ENCODE measurements at places on chromosomes 1 and 21. TPM values are rescaled to one million over a fixed set of nuclear protein-coding genes. Genes with fewer than 3 reads are reported as not detected.

DNA sequence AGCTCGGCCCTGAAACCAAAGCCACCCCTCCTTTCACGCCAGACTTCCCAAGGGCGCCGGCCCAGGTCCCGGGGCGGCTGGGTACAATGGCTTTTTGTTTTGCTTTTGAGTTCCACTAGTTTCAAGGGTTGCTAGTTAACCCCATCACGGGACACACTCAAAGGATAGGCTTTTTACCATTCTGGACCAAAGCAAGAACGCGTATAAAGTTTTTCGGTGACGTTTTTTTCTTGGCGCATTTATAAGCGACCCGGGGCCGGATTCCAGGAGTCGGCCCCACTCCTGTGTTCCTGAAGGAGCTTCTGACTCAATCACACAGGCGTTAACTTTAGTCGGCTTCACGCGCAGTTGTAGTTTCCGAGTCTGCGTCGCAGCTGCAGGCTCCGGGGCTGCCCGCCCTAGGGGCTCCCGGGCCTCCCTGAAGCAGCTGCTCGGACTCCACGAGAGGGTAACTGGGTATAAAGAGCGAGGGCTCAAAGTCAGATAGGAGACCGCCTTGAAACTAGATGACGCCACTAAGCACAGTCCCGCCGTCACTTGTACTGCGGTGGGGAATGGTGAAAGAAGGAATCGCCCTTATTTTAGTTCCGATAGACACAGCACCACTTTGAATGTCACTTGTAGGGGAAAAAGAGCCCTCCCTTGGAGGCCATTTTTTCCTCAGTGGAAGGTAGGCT, 707 bp upstream of the KLHL21 start:
- peak; percentile 82 for DNase-seq
- peak overlapping the region; percentile 69 for H3K4me3 ChIP-seq
- H3K27me3 ChIP-seq = no peaks in the 10 kb centered on the region
- peaks cover 9% of the 10 kb centered on the region for H3K36me3 ChIP-seq

GRCh38 chr1:185213091-185213490, 56.1 kb downstream of the SWT1 start:
- DNase-seq = no peak
- no peaks in the 10 kb centered on the region for H3K36me3 ChIP-seq
- no peaks in the 10 kb centered on the region for H3K27me3 ChIP-seq
- H3K27ac ChIP-seq = no peak overlapping the region
- H3K4me3 ChIP-seq = no peak overlapping the region

GRCh38 chr1:238281418-238281817, 390.7 kb upstream of the ZP4 start:
- no peak for DNase-seq
- no peak overlapping the region for H3K27ac ChIP-seq
- no peaks in the 10 kb centered on the region for H3K27me3 ChIP-seq
- H3K4me1 ChIP-seq = no peaks in the 10 kb centered on the region
- no peaks in the 10 kb centered on the region for H3K36me3 ChIP-seq
- no peak overlapping the region for H3K4me3 ChIP-seq

GRCh38 chr1:199287206-199287605, 648.4 kb downstream of the PTPRC start:
- no peak overlapping the region for H3K4me3 ChIP-seq
- no peaks in the 10 kb centered on the region for H3K27me3 ChIP-seq
- H3K36me3 ChIP-seq = no peaks in the 10 kb centered on the region
- H3K27ac ChIP-seq = no peak overlapping the region

DNA sequence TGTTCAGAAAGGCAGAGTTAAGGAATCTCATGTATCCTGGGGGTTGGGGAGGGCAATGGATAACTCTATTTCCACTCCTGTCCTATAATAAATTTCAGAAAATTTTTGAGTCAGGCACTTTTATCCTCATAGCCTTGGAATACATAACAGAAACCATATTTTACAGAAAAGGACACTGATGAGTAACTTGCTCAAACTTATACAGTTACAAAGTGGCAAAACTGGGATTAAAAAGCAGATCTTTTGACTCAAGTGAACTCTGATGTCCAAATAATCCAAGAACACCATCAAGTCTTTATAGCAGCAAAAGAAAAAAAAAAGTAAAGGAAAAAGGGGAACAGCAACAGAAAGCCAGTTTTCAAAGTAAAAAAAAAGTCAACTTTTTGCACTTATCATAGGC, 36.9 kb downstream of the PHC2 start:
- no peak overlapping the region for H3K4me3 ChIP-seq
- H3K36me3 ChIP-seq = no peaks in the 10 kb centered on the region
- H3K27ac ChIP-seq = peak overlapping the region; percentile 34
- H3K27me3 ChIP-seq = peaks cover 49% of the 10 kb centered on the region
- DNase-seq = no peak
- H3K4me1 ChIP-seq = no peaks in the 10 kb centered on the region

Gene RXFP4
- not detected for total RNA-seq

Gene TRAPPC3
- total RNA-seq = 79.9 TPM

DNA sequence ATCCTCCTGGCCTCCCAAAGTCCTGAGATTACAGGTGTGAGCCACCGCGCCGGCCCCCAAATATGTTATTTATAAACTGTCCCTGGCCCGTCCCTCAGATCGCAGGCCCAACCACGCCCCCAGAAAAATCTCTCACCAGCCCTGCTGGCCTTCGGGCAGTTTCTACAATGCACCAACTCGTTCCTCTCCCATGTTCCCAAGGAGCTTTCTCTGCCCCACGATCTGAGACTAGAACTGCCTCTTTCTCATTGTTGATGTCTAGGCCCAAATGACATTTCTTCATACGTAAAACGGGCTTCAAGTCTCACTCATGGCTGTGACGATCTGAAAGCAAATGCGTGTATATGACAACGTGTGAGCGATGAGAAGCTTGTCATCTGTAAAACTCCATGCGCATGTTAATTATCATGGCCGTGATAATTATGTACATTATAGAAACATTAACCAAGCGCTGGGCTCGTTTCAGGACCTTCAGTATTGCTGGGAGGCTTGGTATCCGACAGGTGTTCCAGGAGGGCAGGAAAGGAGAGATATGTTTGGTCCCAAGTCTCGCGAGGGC, 748 bp upstream of the NIPAL3 start:
- no peaks in the 10 kb centered on the region for H3K4me1 ChIP-seq
- no peak overlapping the region for H3K27ac ChIP-seq
- H3K36me3 ChIP-seq = no peaks in the 10 kb centered on the region
- DNase-seq = no peak

GRCh38 chr1:121558514-121558913, 373.7 kb downstream of the SRGAP2C start:
- H3K27me3 ChIP-seq = peaks cover 15% of the 10 kb centered on the region
- H3K27ac ChIP-seq = no peak overlapping the region
- H3K4me3 ChIP-seq = no peak overlapping the region
- DNase-seq = no peak

GRCh38 chr1:112538883-112539282, 30.1 kb downstream of the WNT2B start:
- no peaks in the 10 kb centered on the region for H3K4me1 ChIP-seq
- H3K36me3 ChIP-seq = peaks cover 23% of the 10 kb centered on the region
- DNase-seq = no peak
- H3K27ac ChIP-seq = no peak overlapping the region
- H3K4me3 ChIP-seq = no peak overlapping the region

Gene TMOD4
- total RNA-seq = not detected

DNA sequence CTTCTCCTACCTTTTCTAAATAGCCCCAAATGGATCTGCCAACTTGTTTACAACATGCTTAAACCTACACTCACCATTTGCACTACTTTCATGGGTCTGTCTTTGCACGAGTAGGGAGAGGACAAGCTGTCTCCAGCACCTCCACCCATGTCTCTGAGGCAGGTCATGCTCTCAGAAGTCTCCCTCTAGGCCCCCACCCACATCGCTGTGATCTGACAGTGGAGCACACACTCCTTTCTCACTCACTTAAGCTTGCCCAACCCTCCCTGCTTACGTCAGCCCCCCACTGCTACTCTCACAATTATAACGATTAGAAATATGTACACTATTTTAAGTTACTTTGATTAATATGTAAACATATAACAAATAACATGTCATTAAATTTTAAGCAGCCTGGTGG, 141.1 kb downstream of the KCNH1 start:
- no peaks in the 10 kb centered on the region for H3K4me1 ChIP-seq
- H3K36me3 ChIP-seq = no peaks in the 10 kb centered on the region
- no peak for DNase-seq

DNA sequence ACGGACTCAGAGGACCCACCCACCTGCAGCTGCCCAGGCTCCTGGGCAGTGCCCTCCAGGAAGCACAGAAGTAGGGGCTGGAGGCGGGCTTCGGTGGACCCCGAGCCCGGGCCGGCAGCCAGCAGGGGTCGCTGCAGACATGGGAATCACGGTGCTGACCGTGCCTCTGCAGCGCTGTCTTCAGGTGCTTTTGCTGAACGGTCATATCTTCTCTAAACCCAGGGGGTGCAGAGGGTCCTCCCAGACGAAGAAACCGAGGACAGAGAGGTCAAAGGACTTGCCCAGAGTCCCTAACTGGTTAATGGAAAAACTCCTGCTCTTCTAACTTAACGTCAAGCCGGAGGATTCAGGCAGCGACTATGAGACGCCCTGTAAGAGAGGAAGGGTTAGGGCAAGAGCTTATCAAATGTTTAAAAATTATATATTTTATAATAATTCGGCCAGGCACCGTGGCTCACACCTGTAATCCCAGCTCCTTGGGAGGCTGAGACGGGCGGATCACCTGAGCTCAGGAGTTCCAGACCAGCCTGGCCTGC, 21.5 kb upstream of the LEFTY2 start:
- peaks cover 3% of the 10 kb centered on the region for H3K4me1 ChIP-seq
- no peaks in the 10 kb centered on the region for H3K27me3 ChIP-seq
- H3K27ac ChIP-seq = no peak overlapping the region
- DNase-seq = peak; percentile 96
- no peak overlapping the region for H3K4me3 ChIP-seq
- H3K36me3 ChIP-seq = no peaks in the 10 kb centered on the region

Gene GBP5
- not detected for total RNA-seq

DNA sequence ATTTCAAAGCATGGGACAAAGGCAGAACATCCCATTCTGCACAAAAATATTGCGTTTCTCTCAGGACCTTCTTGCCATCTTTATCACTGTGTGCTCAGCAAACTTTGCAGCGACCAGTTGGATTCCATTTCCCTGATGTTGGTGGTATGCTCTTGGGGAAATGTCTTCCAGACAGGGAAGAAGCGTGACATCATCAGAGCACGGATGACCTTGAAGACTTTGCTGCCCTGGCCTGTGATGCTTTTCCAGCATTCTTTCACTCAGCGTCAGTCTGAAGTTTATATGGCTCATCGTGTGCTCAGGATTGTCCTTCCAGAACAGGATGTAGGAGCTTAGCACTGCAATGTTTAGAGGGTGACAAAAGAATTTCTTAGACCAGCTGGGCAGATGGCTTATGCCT, 131.4 kb upstream of the F3 start:
- H3K27me3 ChIP-seq = no peaks in the 10 kb centered on the region
- peaks cover 23% of the 10 kb centered on the region for H3K4me1 ChIP-seq
- peak; percentile 22 for DNase-seq
- H3K36me3 ChIP-seq = no peaks in the 10 kb centered on the region
- H3K4me3 ChIP-seq = no peak overlapping the region

DNA sequence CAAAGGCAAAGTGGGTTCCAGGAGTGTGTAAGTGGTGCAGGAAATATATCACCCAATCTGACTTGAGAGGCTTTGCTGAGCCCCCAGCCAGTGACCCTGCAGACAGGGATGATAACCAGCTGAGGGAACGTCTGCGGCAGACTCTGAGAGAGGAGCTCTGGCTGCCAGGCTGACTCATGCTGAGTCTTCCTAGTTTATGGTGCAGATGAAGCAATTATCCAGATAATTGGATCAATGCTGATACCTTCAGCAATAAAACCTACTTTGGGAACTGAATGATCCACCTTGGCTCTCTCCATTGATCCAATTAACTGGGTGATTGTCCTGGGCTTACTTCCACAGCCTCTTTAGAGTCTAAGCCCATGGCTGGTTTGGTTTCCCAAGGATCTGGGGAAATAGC, 7.3 kb downstream of the C8B start:
- H3K4me1 ChIP-seq = peaks cover 6% of the 10 kb centered on the region
- peaks cover 4% of the 10 kb centered on the region for H3K27me3 ChIP-seq

- peak overlapping the region; percentile 1 for H3K27ac ChIP-seq
- peaks cover 19% of the 10 kb centered on the region for H3K36me3 ChIP-seq
- H3K4me3 ChIP-seq = no peak overlapping the region
- H3K4me1 ChIP-seq = peaks cover 12% of the 10 kb centered on the region
- H3K27me3 ChIP-seq = no peaks in the 10 kb centered on the region
- peak; percentile 74 for DNase-seq
Measured at GRCh38 chr1:226650236-226650841, 88.7 kb downstream of the ITPKB start.

GRCh38 chr1:114505148-114505561, 5.8 kb downstream of the TRIM33 start:
- no peak overlapping the region for H3K27ac ChIP-seq
- H3K4me1 ChIP-seq = no peaks in the 10 kb centered on the region
- no peak overlapping the region for H3K4me3 ChIP-seq
- peaks cover 35% of the 10 kb centered on the region for H3K36me3 ChIP-seq

DNA sequence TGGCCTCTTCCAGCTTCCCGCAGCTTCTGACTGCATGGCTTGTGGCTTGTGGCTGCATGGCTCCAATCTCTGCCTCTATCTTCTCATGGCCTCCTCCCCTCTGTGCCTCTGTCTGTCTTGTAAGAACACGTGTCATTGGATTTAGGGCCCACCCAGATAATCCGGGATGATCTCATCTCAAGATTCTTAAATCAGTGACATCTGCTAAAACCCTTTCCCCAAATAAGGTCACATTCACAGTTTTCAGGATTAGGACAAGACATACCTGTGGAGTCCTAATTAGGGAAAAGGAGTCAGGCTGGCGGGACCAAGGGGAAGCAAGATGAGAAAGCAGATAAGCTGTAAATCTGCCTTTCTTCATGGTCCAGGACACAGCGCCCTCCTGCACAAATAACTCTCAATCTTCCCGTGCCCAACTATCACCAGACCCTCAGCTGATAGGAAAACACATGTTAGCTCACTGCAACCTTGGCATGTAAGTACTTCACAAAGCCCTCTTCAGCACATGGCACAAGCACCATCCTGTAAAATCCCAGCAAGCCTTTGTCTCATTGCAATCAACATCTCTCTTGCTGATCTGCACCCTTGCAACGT, 82.2 kb downstream of the SPSB1 start:
- DNase-seq = peak; percentile 66
- peaks cover 2% of the 10 kb centered on the region for H3K4me1 ChIP-seq
- no peak overlapping the region for H3K4me3 ChIP-seq
- no peak overlapping the region for H3K27ac ChIP-seq

DNA sequence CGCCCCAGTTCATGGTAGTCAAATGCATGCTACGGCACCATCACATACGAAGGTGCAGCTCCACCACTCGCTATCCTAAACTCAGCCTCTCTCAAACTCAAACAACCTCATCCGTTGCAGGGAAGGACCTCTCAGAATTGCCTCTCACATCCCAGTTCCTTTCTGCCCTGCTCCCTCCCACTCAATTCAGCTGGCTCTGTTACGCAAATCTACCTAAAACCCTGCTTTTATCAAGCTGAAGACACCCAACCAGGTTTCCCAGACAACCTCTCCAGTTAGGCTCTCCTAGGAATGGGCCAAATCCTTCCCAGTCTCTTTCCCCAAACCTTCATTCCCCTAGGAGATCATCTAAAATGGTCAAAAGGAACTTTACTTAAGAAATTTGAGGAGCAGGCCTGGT, 62.9 kb downstream of the CLSTN1 start:
- H3K4me1 ChIP-seq = no peaks in the 10 kb centered on the region
- no peak overlapping the region for H3K27ac ChIP-seq
- H3K27me3 ChIP-seq = no peaks in the 10 kb centered on the region
- peaks cover 14% of the 10 kb centered on the region for H3K36me3 ChIP-seq
- peak; percentile 61 for DNase-seq

Gene FCAMR
- not detected for total RNA-seq

Gene S100A12
- total RNA-seq = not detected

GRCh38 chr21:44658913-44659595, 1.3 kb downstream of the KRTAP12-3 start:
- H3K4me1 ChIP-seq = no peaks in the 10 kb centered on the region
- no peak overlapping the region for H3K27ac ChIP-seq
- no peak overlapping the region for H3K4me3 ChIP-seq
- H3K36me3 ChIP-seq = no peaks in the 10 kb centered on the region
- H3K27me3 ChIP-seq = no peaks in the 10 kb centered on the region
- no peak for DNase-seq

Measured in endodermal cell (in vitro differentiated cells).